ENCODE measurements at places on chromosomes 7 and 10. TPM values are rescaled to one million over a fixed set of nuclear protein-coding genes. Genes with fewer than 3 reads are reported as not detected.

GPR37 gene
- polyA plus RNA-seq: 1.2 TPM

GPR85 gene
- polyA plus RNA-seq: 0.70 TPM

KCNH2 gene
- polyA plus RNA-seq: 21.8 TPM

ZPBP gene
- polyA plus RNA-seq: 0.30 TPM

MAT1A gene
- polyA plus RNA-seq: 1.3 TPM

ENTPD7 gene
- 20.5 TPM for polyA plus RNA-seq

TUBB8 gene
- 1.3 TPM for polyA plus RNA-seq

TDRD1 gene
- polyA plus RNA-seq: not detected

IFIT3 gene
- polyA plus RNA-seq: 15.9 TPM

All from renal cortex interstitium (tissue), 15 donors.